ENCODE measurements at places on chromosomes 16 and 17.

DNA sequence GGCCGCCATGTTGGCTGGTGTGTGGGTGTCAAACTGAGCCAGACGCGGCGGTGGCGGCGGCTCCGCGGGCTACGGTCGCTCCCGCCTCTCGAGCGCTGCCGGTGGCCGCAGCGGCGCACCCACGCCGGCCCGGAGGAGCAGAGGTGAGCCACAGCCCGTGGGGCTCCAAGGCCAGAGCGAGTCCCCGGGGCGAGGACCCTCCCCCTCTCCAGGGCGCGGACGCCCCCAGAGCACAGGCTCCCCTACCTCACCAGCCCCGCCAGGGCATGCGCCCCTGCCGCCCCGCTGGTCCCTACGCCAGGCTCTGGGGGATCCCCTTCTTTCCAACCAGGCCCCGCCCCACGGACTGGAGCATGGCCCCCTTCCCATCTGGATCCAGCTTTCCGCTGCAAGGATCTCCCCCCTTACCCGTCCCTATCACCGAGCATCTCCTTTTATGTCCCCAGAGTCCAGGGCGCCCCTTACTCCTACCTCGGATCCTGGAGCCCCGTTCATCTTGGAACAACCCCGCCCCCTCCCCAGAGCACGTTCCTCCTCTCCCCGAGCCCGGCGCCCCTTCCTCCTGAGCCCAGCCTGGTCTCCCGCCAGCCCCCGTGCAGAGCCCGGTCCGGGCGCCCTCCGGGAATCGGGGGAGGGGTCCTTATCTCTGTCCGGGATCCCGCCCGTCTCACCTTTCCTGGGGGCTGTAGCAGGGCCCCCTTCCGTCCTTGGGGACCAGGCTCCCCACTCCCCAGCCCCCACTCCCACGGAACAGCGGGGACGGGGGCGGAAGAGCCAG is 412 bp downstream of the EPN2 start:
- DNase-seq: peak; percentile 54

DNA sequence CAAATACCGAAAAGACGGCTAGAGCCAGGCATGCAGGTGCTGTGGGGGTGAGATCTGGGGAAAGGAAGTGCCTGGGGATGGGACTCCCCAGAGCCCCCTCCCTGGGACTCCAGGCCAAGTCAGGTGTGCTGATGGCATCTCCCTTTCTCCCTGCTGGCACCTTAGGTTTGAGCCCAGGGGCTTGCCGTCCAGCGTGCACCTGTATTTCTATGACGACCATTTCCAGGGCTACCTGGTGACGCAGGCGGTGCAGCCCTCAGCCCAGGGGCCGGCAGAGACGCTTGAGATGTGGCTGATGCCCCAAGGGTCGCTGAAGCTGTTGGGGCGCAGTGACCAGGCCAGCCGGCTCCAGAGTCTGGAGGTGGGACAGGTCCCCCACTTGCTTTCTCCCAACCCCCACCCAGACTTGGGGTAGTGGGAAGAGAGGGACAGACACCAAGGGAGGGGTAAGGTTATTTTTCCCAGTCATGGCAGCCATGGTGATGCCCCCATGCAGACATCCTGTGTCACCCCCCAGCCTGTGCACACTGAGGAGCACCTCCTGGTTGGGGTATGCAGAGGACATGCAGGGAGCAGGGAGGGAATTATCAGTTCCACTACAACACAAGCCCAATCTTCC is 11.1 kb downstream of the XYLT2 start:
- DNase-seq: no peak

GRCh38 chr17:57114085-57114673 is 29.1 kb downstream of the AKAP1 start:
- DNase-seq: peak; percentile 73

DNA sequence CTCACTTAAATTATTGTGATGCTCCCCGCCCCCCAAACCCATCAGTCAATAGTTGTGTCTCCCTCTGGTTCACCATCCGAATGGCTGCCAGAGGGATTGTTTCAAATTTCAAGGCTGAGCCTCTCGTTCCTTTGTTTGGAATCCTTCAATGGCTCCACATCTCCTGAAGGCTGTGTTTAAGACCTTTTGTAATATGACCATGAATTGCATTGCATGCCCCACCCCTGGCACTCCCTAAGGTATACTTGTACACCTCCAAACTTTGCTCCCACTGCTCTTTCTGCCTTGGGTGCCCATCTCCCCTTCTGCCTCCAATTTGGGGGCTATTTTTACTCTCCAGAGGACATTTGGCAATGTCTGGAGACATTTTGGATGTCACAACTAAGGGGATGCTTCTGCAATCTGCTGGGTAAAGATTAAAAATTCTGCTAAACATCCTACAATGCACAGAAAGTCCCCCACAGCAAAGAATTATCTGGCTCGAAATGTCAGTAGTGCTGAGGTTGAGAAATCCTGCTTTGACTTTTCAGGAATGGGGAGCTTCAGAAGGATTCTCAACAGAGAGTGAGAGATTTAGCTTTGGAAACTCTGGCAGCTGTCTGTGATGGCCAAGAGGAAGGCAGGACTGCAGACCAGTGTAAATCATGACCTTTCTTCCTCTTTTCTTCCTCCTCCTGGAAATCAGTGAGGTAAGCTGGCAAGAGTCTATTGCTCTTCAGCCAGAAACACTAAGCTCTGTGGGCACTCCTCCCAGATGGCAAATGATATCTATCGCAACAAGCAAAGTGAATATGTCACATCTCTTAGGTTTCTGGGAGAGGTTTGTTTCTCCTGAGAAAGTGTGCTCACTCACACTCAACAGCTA is 8.7 kb upstream of the IL4R start:
- no peak for DNase-seq

GRCh38 chr16:73028721-73029361 is 19.1 kb downstream of the ZFHX3 start:
- no peak for DNase-seq

- peak; percentile 40 for DNase-seq
Measured at GRCh38 chr17:54967621-54968261, 713 bp downstream of the COX11 start.

DNA sequence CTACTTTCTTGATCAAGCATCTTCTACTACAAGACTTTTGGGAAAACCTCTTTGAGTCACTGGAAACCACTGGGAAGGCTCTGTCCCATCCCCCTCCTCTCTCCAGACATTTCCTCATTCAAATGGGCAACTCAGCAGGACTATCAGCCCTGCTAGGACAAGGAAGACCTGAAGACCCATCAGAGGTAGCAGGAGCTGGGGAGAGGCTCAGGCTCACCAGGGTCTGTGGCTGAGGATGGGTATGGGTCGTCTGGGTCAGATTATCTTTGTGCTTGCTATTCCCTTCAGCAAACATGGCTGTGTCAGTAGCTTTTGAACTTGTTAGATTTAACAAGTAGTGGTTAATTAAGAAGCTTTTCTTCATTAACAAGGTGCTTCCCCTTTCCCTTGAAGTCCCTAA is 15.0 kb upstream of the NF1 start:
- no peak for DNase-seq

- DNase-seq: no peak
Measured at GRCh38 chr17:4634976-4635375, 6.5 kb downstream of the ALOX15 start.

DNA sequence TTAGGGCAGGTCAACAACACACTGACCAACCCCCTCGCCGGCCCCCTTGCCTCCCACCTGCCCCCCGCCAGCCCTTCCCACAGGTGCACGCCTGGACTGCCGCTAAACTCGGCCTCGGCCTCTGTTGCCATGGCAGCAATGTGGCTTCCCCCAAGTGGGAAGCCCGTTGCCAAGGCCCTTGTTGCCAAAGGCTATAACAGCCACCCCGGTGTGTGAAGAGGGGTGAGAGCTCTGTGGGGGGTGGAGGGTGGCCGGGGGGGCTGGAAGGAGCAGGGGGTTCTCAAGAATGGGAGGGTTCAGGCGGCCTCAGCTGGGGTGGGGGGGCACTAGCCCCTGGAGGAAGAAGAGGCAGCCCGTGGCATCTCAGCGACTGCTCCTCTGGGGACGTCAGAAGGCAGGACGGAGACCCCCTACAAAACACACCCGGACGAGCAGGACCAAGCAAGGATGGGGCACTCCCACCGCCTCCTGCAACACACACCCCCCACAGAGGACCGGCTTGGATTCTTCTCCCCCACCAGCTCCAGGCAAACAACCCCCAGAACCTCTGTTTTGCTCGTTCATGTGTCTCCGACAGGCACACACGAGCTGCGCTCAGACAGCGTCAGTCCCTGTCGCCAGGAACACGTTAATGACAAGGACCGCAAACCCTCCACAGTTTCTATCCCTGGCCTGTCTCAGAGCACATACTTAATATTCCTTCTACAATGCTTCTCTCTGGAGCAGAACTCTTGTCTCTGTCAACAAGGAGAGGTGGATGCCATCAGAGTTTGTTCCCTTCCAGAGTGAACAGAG is 55.7 kb downstream of the ABR start:
- DNase-seq: no peak

DNA sequence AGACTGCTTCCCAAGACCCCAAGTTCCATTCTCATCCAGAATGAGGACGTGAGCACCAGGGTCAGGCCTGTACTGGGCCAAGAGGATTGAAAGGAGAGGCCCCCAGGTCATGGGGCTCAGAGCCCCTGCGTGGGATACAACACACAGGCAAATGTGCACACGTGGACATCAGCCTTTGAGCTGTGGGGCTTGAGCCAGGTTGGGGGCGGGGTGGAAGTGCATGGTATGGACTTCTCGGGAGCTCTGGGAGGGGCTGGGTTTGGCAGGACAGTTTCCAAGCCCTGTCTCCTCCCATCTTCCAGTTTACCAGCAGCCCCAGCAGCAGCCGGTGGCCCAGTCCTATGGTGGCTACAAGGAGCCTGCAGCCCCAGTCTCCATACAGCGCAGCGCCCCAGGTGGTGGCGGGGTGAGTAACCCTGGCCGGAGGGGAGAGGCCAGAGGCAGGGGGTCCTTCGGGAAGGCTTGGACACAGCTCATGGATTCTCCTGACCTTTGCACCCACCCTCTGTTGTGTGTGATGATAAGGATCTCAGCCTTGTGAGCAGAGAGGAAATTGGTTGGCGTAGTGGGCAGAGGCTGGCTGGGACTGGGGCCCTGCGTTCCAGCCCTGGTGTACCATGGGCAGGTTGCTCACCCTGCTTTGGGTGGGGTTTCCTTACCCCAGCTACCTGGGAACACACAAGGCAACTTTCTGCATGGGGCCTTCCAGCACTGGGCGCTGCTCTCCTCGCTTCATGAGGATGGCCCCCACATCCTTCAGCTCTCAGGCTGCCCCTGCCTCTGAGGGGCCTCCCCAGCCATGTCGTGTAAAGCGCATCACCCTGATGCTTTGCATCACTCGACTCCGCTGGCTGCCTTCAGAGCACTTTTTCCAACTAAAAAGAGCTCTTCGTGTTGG is 10.4 kb upstream of the LASP1NB start:
- no peak for DNase-seq

GRCh38 chr17:10171581-10171981 is 26.8 kb downstream of the GAS7 start:
- DNase-seq: no peak

GRCh38 chr16:60413969-60414368 is 1622.3 kb downstream of the CDH8 start:
- no peak for DNase-seq

- DNase-seq: peak; percentile 71
Measured at GRCh38 chr16:67528222-67528869, at the start of gene RIPOR1. Gene RIPOR1, plus strand, starts transcription at chr16:67528829. Its CDS starts 9,618 bp downstream, at chr16:67538447.
